CD8-positive, alpha-beta memory T cell (primary cell): ENCODE measurements at places on chromosomes 3 and 15.

GRCh38 chr3:135860761-135861160 is 104.8 kb upstream of the PPP2R3A start:
- DNase-seq: no peak

DNA sequence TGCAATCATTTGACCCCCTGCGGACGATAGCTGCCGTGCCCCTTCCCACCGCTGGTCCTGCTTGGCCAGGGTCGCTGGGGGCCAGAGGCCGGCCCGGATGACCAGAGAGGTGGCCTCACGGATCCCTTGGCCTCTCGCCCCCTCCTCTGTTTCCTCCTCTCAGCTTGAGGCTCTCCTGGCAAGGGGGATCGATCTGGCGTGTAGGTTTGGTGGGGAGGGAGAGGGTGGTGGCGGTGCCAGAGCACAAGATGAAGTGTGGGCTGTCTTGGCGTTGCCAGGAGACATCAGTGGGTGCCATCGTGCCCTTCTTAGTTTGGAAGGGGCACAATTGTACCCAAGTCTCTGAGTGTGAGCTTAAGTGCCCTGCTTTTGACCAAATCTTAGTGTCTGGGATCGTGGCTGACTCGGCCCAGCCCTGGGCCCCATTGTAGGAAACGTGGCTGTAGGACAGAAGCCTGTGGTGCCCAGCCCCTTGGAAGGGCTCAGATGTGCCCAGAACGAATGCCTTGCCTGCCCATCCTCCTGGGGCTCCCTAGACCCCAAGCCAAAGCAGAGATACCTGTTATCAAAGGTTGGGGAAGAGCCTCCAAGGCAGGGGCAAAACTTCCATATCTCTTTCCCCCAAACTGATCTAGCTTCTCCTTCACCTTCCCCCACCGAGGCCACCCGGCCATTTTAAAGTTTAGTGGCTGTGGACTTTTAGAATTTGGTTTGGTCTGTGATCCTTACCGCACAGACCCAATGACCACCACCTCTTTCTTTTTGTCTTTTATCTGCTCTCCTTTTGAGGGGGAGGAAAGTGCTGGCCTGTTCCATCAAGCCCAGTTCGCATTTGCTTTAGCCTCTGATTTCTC is 14.4 kb downstream of the NR2F2 start:
- no peak for DNase-seq

- no peak for DNase-seq
Measured at GRCh38 chr3:72352176-72352575, 496.1 kb downstream of the SHQ1 start.

DNA sequence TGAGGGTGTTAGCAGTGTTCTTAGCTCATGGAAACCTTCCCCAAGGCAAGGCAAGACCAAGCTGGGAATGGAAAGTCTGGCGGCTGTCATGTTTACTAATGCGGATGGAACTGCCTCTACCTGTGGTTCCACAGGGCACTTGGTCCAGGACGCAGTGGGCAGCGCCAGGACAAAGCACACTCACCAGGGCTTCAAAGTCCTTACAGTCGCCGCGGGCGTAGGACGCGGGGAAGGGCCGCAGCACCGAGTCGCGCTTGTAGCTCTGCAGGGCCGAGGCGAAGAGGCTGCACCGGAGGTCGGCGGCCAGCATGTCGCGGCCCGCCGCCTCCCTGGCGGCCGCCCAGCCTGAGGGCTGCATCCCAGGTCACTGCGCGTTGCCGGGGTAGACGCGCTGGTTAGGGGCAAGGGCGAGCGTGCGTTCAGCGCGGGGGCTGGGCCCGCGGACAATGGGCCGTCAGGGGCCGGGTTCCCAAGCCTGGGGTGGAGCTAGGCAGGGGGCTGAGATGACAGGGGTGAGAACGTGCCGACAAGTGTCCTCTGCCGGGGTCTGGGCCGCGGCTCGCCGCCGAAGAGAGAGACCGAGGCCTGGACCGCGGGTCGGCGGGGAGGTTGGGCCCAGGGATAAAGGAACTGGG is 497 bp downstream of the PARP16 start:
- no peak for DNase-seq

- DNase-seq: no peak
Measured at GRCh38 chr15:101710806-101711205, 13.5 kb downstream of the TARS3 start.

DNA sequence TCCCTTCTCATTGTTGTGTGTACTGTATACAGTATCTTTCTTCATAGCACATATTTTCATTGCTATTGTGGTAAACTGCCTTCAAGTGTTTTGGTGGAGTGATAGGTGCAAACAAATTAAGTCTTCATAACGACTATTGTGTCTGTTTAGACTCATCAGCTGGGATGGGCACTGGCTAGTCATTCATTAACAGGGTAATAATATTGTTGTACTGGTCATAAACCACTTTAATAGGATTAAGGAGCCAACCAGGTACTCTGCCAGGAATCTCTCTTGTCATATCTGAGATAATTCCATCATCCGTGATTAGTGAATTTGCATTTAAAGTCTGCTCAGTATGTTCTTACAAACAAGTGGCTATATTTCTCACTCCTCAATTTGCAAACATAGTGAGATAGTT is 10.2 kb upstream of the TMEM45A start:
- DNase-seq: no peak

DNA sequence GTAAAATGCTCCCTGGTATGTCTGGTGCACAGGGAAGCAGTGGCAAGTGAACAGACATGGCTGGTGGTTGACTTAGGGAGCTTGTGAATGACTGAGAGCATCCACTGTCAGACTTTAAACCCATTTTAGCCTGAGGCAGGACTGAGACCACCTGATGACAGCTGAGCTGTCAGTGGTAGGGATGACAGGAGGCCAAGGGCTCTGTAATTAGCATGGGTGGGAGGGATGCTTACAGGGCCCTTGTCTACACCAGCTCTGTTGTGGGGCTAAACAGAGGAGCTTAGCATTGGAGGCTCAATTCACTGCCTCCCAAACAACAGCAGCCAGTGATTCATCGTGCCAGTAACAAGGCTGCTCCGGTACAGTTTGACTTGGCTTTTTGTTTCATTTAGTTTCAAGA is 169.4 kb downstream of the CHST2 start:
- no peak for DNase-seq

DNA sequence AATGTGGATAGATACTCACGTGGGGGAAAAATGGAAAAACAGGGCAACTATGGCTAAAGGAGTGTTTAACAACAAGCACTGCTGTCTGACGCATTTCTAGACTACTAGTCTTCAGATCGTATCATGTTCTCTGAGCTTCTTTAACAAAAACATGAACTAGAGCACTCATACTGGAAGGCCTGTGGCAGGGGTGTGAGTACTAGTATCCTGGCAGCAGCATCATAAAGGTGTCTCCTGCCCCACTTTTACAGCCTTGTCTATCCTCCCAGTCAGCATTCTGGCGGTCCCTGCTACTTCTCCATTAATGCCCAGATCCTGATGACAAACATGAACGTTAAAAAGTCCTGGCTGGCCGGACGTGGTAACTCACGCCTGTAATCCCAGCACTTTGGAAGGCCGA is 4.0 kb downstream of the FMN1 start:
- DNase-seq: no peak

GRCh38 chr3:122916580-122916979 is 111.0 kb downstream of the SEMA5B start:
- no peak for DNase-seq

GRCh38 chr15:59892985-59893384 is 111.1 kb upstream of the FOXB1 start:
- DNase-seq: no peak

DNA sequence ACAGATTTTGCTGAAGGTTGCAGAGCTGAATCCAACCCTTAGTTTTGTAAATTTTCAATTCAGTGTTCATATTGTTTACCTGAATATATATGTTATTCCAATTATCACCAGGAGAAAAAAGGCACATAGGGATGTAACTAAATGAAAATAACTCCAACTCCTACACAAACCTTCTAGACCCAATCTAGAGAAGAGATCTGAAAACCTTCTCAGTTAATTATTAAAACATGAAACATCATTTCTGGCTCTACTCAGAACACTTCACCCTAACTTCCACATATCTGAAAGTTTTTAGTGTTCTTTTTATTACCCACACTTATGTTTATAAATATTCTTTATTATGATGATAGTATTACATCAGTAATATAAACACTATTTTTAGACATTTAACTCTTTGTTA is 76.6 kb downstream of the LRRFIP2 start:
- DNase-seq: no peak

GRCh38 chr15:71385457-71385856 is 270.2 kb downstream of the THSD4 start:
- no peak for DNase-seq

GRCh38 chr3:32551496-32551895 is 19.2 kb downstream of the DYNC1LI1 start:
- no peak for DNase-seq

DNA sequence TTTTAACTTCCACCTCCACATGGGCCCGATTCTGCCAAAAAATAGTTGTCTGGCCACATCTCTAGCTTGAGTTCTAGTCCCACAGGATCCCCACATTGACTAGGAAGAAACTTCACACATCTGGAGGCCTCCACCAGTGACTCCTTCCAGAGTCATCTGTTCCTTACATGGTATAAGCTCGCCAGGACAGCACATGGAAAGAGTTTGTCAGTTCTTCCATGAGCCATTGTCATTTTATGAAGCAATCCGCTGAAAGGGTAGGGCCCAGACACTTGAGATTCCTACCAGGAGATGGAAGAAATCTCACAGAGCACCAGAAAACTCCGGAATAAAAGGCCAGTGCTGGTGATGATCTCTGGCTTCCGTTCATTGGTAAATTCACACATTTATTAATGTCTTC is 350.5 kb upstream of the ICE2 start:
- no peak for DNase-seq

DNA sequence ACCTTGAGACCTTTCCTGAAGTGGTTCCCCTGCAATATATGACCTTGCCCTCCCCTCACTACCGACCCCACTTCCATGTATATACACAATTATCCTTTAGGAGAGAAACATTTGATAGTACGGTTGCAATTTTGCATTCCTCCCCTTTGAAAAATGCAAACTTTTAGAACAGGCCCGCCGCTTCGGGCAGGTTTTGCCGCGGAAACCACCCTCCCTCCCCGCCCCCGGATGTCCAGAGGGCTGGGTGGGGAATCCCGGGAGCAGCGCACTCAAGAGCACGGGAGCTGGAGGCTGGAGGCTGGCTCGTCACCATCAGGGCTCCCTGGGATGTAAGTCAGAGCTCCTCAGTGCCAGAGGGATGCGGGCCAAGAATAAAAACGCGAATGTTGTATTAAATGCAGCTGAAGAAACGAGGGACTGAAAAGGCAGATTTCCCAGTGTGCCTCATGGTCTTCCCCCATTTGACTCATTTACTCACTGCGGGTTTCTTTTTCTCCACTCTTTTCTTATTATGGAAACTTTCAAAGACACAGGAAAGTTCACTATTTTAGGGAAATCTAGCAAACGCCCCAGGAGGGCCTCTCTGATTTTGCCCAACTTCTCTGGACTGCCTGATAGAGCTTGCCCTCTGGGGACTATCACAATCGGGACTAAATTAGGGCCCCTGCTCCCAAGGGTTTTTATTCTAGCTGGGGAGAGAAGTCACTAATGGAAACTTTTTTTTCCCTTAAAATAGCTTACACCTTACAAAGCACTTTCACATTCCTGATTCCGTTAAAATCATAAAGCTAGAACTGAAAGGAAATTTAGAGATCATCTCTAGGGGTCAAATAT is 2.9 kb upstream of the USP3 start:
- DNase-seq: peak; percentile 44

DNA sequence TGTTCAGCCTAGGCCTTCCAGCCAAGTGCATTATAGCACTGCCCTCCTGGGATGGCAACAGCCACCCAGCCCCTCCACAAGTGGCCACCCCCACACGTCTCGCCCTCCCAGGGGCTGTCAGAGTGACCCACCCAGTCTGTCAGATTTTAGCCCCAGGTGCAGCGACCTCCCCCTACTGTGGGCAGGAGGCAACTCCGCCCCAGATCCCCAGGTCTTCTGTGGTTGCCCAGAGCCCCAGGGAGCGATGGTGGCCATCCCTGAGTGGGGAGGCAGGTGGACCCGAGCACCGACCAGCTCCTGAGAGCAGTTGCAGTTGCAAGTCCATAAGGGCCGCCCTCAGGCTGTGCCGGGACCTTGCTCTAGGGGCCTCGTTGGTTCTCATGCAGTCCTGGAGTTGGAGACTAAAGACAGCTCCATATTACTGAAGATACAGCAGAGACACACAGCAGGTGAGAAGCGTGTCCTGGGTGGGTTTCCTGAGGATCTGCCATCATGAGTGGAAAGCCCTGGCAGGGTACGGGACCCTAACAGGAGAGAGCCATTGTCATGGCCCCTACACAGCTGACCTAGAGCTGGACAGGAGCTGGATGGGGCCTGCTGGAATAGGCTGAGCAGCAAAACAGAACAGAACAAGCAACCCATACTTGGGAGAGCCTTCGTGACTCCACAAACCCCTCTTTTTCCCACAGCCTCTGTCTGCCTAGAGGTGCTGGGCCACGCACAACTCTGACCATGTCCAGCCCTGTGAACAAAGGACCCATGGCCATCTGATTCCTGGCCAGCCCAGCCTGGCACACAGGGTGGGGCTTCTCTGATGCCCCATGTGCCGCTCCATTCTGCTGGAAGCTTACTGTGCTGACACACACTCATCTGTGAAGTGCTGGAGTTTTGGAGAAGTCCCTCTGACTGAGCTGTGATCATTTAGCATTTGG is 110.3 kb upstream of the ALDH1A3 start:
- no peak for DNase-seq

DNA sequence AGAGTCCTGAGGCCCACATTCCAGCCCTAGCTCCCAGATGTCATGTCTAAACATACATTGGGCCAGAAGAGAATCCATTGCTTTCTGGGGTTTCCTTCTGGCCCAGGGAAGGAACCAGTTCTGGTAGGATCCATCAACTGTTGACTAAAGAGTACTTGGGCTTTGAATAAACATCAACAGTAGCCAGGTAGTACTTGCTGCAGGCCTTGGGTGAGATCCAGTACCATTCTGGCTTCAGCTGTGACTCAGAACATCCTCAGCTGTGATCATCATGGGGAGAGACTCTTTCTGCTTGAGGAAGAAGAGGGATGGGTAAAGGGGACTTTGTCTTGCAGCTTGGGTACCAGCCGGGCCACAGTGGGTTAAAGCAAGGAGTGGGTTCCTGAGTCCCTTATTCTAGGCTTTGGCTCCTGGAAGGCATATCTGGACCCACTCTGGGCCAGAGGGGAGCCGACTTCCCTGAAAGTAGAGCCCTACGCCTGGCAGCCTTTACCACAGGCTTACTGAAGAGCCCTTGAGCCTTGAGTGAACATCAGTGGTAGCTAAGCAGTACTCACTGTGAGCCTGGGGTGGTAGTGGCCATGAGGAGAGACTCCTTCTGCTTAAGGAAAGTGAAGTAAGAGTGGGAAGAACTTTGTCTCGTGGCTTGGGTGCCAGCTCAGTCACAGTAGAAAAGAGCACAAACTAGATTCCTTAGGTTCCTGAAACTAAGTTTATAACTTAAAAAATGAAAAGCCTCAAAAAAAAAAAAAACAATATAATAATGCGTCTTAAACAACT is 128.3 kb downstream of the GOLIM4 start:
- no peak for DNase-seq
